ENCODE measurements at places on chromosomes 7 and 10.
A peak's percentile ranks its signal among the peaks of the same experiment; 100 is the strongest.

DNA sequence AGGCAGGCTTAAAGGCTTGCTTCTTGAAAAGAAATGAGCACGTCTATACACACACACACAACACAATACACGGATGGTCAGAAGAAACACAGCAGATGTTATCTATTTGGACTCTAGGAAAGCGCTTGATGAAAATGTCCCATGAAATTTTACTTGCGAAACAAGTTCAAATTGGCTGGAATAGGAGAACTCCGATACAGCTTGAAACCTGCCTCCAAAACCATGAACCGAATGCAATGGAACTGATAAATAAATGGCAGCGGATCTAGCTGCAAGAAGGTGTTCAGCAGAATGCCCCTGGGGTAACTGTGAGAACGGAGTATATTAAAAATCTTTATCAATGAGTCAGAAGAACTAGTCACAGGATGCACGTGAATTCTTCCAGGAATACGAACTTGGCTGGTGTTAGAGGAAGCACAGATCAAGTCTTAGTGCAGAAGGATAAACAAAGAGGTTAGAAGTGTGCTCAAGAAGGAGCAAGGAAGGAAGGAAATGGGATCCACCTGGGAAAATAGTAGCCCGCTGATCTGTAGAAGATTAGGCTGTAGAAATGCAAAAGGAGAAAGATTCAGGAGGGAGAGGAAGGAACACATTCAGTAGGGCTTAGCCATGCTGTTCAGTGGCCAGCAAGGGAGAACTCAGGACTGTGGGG lies 142.0 kb upstream of the PRKCQ start:
- no peak for DNase-seq

DNA sequence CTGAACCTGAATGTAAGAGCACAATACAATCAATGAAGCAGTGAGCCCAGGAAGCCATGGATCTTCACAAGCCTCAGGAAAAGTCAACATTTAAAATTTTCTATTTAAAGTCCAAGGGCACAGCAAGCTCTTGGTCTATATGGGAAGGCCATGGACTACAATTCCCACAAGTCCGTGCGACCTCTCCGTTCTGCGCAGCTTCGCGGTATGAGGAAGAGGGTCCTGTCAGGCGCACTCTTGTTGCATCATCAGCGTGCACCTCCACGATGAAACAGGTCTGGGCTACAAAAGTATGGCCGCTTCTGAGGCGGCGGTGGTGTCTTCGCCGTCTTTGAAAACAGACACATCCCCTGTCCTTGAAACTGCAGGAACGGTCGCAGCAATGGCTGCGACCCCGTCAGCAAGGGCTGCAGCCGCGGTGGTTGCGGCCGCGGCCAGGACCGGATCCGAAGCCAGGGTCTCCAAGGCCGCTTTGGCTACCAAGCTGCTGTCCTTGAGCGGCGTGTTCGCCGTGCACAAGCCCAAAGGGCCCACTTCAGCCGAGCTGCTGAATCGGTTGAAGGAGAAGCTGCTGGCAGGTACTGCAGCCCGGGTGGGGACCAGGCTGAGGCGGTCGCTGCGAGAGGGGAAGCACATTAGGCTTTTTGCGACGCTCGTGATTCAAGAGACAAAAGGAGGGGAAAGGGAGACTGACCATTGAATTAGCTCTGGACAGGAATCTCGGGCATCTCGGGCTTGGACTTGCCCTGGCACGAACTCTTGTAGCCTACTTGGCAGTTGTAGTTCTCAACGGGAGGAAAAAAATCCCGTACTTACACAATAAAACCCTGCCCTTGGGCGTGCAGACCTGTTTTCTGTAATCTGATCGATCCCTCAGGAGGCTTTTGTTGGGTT lies at the start of gene TRUB1:
Gene TRUB1 (plus strand): TSS at position 234 of the 894 bp plus-strand sequence. CDS start 59 bp downstream, at position 293.
- peak; percentile 98 for DNase-seq

GRCh38 chr7:80881351-80881900 lies 37.4 kb downstream of the SEMA3C start:
- DNase-seq = no peak

GRCh38 chr10:12252882-12253546 lies 57.0 kb downstream of the CDC123 start:
- DNase-seq = peak; percentile 24

- no peak for DNase-seq
Measured at GRCh38 chr10:102712089-102712488, 2.1 kb downstream of the ARL3 start.

Measured in cerebellar cortex (tissue), 1 donor.